Stimulated activated CD4-positive, alpha-beta T cell treated with anti-CD3 and anti-CD28 coated beads, Interleukin-1b, Interleukin-23, amount 100 ng/mL, for 1 hour (primary cell): ENCODE measurements at places on chromosomes 12 and 14.

DNA sequence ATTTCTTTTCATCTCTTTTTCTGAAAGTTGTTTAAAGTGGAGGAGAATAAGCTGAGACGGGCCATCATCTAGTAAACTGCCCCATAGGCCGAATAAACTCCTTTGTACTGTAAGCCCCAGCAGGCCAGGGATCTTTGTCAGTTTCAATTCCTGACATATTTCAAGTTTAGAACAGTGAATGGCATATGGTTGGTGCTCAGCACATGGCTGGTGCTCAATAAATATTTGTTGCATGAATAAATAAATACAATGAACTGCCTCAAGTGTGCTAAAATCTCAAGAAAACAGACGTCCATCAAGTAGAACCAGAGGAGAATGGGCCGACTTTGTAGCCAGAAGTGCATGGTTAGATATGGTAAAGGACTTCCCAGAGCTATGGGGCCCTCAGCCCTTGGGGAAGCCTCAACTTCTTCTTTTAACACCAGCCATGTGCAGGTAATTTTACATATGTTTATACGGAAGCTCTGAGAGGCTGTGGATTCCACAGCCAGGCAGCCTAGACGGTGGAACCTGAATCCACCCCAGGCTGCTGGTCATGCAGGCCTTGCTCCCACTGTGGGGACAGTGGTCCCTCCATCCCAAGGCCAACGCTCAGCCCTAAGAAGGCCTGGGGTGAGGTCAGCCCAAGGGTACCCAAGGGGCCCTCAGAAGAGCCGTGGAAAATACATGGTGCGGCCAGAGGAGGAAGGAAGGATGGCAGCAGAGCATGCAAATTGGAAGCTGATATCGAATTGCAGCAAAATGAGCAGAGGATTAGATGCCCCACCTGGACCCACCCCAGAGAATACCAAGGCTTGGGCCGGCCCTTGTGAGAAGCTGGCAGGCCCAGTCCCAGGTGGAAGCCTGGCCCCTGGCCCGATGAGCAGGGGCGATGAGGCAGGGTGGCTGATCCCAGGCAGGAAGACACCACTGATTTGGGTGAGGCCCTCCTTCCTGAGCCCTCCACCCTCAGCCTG lies 8.7 kb upstream of the AQP2 start:
- DNase-seq: no peak

GRCh38 chr12:57549909-57550640 lies at the start of gene KIF5A:
TSS of gene KIF5A (plus strand) at chr12:57550044. CDS start at chr12:57550272, 228 bp downstream.
- no peak for DNase-seq

GRCh38 chr12:95484524-95484923 lies 10.6 kb downstream of the METAP2 start:
- DNase-seq: no peak

DNA sequence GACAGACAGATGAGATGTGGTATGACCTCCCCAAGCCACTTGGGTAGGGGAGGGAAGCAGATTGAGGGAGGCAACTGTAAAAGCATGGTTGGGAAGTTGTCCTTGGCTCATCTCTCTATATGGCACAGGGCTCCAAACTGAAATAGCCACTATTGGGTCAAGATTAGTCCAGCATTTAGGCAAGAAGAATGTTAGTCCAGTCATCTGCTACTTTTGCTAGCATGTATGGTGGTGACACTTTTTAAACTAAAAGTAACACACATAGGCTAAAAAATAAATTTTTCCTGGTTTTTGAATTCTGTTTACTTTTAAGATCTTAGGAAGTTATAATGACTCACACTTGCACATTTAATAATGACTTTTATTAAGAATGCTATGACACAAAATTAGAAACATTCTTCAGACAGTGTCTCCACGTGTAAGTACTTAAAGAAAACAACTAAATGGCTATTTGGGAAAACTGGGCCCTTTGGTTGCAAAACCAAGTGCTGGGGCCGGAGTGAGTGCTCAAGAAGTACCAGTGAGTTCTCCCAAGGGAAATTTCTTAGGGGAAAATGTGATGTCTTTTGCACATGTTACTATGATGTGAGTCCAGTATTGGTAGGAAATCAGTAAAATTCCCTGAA lies 179.1 kb upstream of the HIF1A start:
- DNase-seq: no peak

DNA sequence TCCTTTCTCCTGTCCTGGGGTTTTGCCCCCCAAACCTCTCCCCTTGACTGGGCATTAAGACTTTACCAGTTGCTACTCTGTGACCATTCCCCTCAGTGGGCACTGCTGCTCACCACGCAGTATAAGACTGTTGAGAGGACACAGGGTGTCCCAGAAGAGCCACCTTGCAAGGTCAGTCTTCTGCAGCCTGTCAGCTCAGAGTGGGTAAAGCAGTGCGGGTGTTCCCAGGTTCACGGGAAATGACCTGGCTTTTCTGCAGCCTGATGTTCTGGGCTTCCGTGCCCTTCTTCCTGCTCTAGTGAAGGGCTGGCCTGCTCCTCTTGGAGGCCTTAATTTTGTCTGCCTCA lies 34.2 kb downstream of the KCNA1 start:
- no peak for DNase-seq

DNA sequence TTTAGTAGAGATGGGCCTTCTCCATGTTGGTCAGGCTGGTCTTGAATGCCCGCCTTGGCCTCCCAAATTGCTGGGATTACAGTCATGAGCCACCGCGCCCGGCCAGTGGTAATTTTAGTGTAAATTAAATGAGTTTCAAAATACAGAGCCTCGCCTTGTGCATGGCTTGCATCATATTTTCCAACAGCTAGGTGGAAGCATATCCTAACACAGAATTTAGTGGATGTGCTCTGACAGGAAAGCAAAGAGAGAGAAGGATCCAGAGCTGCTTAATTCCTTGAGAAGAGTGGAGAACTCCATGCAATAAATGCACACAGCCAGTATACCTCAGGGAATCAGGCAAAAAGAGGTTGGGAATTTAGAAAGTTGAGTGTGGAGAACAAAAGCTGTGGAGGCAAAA lies 2.5 kb downstream of the OR6C2 start:
- no peak for DNase-seq

DNA sequence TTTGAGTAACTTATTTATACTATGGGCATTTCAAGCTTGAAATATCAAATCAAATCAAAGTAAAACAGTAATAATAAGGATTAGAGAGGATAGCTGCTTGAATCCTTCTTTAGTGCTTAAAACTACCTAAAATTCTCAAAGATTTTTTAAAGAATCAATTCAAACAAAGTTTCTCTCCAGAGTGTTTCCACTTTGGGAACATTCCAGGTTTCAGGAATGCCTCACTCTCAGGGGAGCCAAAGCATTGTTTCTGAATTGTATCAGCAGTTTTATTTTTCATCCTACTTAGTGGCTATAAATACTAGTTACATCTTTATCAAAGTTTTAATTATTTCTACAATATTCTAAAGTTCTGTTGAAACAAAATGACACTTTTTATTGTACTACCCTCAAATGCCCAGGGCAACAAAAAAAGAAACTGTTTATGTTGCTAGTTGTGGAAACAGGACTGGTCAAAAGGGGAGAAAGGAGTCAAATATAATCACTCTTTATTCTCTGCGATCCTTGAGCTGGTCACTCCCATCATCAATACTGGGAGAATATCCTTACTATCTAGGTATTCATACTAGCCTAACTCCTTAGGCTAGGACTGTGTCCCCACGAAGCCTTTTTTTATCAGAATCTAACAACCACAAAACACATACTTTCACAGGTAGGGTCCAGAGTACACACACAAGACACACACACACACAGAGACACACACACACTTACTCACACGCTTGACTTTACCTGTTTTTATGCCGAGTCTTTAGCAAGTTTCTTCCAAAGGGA lies 598 bp downstream of the RASSF9 start:
- DNase-seq: no peak

GRCh38 chr12:40832668-40833067 lies 140.4 kb downstream of the CNTN1 start:
- DNase-seq: no peak

DNA sequence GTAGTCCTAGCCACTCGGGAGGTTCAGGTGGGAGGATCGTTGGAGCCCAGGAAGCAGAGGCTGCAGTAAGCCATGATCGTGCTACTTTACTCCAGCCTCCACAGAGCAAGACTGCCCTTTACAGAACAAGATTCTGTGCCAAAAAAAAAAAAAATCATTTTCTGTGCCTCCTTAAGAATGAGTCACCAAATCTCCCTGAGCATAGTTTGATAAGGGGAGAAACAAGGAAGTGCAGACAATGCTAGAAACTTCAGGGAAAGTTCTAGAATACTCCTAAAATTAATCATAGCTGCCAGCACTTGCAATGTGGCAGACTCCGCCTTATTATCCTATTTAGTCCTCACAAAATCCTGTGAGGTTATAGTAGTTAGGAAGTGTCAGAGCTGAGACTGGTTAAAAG lies 74.5 kb downstream of the KCNK10 start:
- DNase-seq: no peak

DNA sequence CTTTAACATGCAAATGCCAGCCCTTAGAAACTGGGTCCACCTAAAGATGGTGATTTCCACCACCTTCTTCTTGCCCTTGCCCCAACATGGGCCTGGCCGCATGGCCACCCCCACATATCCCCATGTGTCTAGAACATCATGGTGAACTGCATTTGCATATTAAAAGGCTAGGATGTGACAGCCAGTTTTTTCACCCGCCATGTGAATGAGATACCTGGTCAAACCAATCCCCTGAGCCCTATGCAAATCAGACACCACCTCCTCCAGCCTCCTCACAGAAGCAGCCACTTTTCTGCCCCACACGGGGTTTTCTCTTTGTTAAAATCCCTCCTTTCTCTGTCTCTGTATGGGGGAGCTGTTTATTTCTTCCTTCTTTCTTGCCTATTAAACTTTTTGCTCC lies 1322.5 kb downstream of the FSCB start:
- DNase-seq: no peak

DNA sequence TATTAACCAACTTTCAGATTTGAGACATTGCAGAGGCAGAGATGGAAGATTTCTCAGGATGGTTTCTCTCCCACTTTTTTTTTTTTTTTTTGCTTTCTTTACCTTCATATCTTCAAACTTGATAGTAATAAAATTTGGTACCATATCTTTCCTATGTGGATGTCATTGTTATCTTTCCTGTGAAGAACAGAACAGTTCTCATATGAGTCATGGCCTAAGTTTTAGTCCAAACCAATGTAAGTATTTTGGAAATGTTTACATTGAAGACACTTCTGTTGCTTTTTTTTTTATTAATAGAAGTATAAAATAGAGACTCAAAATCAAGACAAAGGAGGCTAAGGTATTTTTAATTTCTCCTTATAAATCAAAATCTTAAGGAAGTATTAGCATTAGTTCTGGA lies 95.2 kb downstream of the C12orf50 start:
- DNase-seq: no peak

- no peak for DNase-seq
Measured at GRCh38 chr12:13124656-13125505, 21.4 kb upstream of the GSG1 start.

GRCh38 chr12:86226481-86226880 lies 29.7 kb downstream of the MGAT4C start:
- no peak for DNase-seq

DNA sequence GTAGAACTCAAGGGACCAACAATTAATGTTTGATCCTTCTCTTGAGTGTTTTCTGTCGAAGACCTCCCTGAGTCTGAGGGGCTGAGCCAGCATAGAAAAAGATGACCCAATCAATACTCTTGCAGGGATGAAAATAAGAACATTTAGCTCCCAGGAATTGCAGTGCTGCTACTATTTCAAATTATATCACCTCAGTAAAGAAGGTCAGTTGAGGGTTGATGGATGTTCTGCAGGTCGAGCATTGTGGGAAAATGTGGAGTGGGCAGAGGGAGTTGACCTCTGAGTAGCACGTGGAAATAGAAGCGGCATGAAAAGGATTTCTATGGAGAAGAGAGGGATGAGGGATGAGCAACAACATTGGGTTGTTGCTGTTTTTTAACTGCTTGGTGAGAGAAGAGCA lies 74.9 kb upstream of the CCDC198 start:
- DNase-seq: no peak

DNA sequence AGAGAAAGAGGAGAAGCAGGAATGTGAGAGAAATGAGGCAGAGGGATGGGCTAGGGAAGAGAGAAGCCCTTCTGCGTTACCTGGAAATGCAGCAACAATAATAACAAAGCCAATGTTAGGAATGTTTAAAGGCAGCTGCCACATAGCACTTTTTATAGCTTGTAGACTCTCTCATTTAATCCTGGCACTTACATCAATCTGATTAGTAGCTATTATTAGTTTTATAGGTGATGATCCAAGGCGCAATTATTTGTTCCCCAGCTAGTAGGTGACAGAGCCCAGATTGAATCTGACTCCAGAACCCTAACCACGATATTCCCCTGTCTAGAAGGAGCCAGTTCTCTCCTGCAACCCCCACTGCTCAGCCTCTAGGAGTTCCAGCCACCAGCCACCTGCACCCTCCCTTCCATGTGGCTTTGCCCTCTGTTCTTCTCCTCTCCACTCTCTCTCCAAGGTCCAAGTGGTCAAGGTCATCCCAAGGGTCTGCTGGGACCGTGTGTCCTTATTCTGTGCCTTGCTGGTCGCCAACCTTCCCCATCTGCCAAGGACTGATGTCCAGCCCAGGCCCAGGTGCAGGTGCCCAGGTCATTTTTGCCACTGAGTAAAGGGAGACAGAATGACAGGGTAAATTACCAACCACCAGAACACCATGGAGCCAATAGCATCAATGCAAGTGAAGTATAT lies 29.4 kb upstream of the CIPC start:
- DNase-seq: no peak

DNA sequence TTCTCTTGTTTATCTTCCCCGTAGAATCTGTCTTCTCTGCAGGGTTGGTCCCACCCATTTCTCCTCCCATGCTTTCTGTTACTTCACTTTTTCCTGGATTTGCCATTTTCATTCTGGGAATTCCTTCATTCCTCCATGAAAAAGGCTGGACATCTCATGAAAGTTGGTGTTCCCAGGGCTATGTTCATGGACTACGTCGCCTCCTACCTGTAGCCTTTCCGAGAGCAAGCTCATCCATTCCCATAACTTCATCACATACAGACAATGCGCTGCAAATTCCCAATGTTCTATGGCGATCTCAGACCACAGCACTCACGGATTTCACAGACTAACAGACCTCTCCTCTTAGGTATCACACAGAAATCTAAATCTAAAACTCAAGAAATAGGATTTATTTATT lies 217.1 kb downstream of the EXOC5 start:
- no peak for DNase-seq

- no peak for DNase-seq
Measured at GRCh38 chr12:21983095-21983494, 41.9 kb upstream of the ABCC9 start.

GRCh38 chr12:45243963-45244362 lies 28.1 kb downstream of the ANO6 start:
- DNase-seq: no peak
